ENCODE measurements at places on chromosomes 13 and 19. TPM values are rescaled to one million over a fixed set of nuclear protein-coding genes. Genes with fewer than 3 reads are reported as not detected.

GRCh38 chr13:106361621-106362020 is 173.8 kb downstream of the EFNB2 start:
- no peak for DNase-seq

DNA sequence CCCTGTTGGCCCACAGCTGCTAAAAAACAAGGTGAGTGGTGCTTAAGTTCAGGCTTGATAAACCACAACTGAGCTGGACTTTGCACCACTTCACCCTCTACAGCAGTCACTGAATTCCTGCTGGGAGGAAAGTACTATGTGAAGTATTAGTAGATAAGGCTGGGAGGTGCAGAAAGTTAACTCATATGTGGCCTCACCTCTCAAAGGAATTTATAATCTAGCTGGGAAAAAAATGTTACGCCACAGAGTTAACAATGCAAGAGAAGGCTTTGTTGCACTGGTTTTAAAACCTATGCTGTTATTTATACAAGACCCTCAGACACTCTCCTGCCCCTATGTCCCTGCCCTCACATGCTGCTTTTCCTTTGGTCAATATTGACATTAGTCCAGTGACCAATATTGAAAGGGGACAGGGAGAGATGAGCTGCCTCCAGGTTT is 60.9 kb downstream of the LIG4 start:
- DNase-seq, result no peak

GRCh38 chr19:10173527-10173926 is 21.2 kb downstream of the DNMT1 start:
- no peak for DNase-seq

DNA sequence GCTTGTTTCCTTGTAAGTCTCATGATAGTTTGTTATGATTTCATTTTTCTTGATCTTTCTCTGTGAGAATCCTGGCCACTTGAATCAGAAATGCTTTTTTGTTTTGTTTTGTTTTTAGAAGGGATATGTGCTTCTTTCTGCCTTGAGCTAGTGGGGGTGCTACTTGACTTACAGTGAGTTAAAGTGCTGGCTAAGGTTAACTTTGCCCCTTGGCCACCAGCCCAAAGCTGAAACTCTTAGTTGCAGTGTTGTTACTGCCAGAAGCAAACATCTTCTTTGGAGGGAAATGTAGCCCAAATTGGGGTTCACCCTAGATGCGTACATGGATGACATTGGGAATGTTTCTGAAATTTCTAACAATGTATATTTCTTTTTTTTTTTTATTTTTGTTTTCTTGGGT is 57.4 kb downstream of the TDRD3 start:
- no peak for DNase-seq

- no peak for DNase-seq
These were observed 5.1 kb downstream of the DNMT1 start for GRCh38 chr19:10189616-10190015.

- DNase-seq, result peak; percentile 69
These were observed at the start of gene BCL3 for GRCh38 chr19:44748426-44749254. BCL3 (plus strand) TSS chr19:44748708; CDS start chr19:44748791, 83 bp downstream.

DNA sequence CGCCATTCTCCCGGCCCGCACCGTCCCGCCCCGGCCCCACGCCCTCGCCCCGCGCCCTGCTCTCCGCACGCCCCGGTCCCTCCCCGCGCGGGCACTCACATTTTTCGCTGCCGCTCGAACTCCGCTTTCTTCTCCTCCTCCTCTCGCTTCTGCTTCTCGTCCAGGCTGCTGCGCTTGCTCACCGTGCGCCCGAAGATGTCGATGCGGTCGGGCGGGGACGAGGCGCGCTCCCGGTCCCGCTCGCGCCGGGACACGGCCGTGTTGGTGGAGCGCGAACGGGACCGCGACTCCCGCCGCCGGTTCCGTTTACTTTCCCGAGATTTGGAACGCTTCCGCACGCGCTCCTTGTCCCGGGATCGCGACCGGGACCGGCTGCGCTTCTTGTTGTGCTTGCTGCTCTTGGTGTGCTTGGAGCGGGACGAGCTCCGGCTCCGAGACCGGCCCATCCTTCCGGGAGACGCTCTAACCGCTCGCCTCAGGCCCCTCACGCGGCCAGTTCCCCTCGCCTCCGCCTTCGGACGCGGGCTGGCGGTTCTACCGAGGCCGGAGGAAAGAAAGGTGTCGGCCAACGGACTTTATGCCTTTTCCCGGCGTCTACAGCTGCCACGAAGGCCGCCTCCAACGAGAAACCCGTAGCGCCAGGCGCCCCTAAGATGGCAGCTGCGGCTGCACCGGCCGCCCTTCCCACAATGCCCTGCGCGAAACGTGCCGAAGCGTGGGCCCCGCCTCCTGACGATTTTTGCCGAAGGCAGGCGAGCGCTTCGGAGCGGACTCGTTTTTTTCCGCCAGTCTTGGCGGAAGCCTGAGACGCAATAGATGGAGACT is at the start of gene ARGLU1:
ARGLU1 (minus strand) TSS at position 664 of the 825 bp plus-strand sequence; CDS start at position 446, 218 bp downstream.
- peak; percentile 98 for DNase-seq

- no peak for DNase-seq
These were observed 1.4 kb downstream of the MAG start for GRCh38 chr19:35293363-35293739.

- DNase-seq, result no peak
These were observed 5.8 kb downstream of the SPHK2 start for GRCh38 chr19:48624791-48625723.

The PDX1 gene
- not detected for total RNA-seq

The CC2D1A gene
- 29.7 TPM for total RNA-seq

The CCL25 gene
- not detected for total RNA-seq

All from naive thymus-derived CD8-positive, alpha-beta T cell (primary cell).